ENCODE measurements at places on chromosomes 6 and 20.

- DNase-seq, result peak; percentile 98
Observed at GRCh38 chr6:111591370-111591900, 14.2 kb downstream of the TRAF3IP2 start.

- DNase-seq, result no peak
Observed at GRCh38 chr6:125316621-125317020, 14.9 kb upstream of the HDDC2 start.

GRCh38 chr6:166476061-166476591 is 93.4 kb upstream of the MPC1 start:
- DNase-seq, result no peak

- peak; percentile 41 for DNase-seq
Observed at GRCh38 chr6:90368601-90369000, 72.0 kb upstream of the BACH2 start.

DNA sequence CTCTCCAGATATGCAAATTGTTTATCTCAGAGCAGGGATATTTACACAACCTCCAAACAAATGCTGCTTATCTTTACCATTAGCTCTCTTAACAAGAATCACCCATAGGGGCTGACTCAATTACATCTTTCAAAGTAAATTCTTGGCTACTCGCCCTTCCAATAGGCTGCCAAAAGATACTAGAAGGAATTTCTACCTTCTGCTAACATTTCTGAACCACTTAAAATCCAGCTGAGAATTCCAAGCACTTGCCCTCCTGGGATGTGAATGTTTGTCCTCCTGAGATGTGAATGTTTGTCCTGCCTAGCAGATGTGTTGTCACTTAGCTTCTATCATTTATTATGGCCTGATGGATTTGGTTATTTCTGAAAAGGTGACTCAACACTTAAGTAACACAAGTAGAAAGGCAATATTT is 388.0 kb downstream of the GJA1 start:
- DNase-seq, result peak; percentile 66

DNA sequence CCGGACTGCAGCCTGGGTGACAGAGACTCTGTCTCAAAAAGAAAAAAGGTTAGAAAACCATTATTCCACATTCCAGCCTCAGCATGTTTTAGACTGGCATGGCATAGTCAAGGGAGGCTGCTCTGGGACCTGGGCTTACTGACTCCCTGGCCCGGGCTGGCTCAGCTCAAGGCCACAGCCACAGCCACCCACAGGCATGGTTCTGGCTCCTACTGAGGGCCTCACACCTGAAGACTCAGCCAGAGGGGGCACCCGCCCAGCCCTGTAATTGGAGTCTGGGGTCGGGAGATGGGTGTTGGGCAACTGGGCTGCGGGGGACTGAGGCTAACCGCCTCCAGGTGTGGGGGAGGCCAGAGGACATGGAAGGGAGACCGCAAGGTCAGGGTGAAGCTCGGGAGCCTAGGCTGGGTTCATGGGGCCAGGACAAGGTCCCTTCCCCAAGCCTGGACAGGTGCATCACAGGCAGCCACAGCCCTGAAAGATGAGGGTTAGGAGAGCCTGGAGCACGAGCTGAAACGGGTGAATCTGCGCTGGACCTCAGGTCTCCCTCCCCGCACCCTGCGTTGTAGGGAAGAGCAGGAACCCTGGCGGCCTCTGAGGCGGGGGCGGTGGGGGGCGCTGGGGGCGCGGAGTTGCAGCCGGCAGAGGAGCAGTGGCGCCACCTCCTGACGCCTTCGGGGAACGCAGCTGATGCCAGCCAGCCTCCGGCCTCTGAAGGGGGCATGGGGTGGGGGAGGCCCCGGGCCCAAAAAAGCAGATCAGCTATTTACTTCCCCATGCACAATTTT is 67.7 kb upstream of the SRSF6 start:
- no peak for DNase-seq

DNA sequence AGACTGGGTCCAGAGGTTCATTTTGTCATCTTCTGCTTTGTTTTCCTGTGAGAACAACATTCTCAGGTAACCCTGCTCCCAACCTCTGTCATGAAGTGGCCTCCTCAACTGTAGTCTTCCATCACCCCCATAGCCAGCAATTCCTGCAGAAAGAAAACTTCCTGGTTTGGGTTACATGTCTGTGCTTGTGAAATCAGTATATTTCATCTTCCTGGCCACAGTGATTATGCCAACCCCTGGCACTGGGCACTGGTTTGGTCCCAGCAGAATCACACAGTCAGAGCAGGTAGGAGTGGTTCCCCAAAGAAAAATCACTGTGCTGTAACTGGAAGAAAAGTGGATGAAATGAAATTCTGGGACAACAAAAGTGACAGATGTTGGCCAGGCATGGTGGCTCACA is 52.5 kb downstream of the CRYBG1 start:
- DNase-seq, result no peak

DNA sequence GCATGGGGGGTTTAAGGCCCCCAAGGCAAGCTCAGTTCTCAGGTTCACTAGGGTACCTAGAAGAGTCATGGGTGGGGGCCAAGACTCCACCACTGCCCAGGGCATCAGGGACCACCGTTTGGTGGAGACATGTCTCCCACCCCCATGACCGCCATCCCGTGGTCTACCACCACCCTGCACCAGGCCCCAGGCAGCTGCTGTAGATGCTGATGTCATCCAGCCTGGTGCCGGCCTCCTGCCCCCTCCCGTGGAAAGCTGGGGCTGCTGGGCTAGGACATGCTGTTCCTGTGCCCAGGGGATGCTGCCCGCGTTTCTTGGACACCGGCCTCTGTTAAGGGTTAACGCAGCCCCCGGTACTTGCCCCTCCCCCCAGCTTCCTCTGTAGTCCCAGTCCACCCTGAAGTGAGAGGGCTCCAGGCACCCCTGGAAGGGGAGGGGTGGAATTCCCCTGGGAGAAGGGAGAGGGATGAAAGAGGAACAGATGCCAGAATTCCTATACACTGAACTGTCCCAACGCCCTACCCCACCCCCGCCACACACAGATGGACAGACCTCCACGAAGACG is 587 bp downstream of the IP6K3 start:
- DNase-seq, result no peak

Measured in AG04450 (cell line).